ENCODE measurements at places on chromosomes 7 and 10. TPM values are rescaled to one million over a fixed set of nuclear protein-coding genes. Genes with fewer than 3 reads are reported as not detected.

Gene DYDC1
- total RNA-seq = not detected

Gene ADAM22
- 0.06 TPM for total RNA-seq

Gene KEL
- 0.05 TPM for total RNA-seq

Gene PPIF
- total RNA-seq = 143 TPM

Gene NUDT1
- total RNA-seq = 98.7 TPM

Gene CHCHD3
- 80.7 TPM for total RNA-seq

Gene PON3
- 45.3 TPM for total RNA-seq

Gene ADIRF
- not detected for total RNA-seq

Gene ACSL5
- total RNA-seq = 0.39 TPM

Gene CPVL
- 0.86 TPM for total RNA-seq

Gene ACBD7
- total RNA-seq = 0.71 TPM

Gene MASTL
- 21.6 TPM for total RNA-seq

Gene FAM241B
- 18.8 TPM for total RNA-seq
